ENCODE measurements at places on chromosomes 12 and 14.

DNA sequence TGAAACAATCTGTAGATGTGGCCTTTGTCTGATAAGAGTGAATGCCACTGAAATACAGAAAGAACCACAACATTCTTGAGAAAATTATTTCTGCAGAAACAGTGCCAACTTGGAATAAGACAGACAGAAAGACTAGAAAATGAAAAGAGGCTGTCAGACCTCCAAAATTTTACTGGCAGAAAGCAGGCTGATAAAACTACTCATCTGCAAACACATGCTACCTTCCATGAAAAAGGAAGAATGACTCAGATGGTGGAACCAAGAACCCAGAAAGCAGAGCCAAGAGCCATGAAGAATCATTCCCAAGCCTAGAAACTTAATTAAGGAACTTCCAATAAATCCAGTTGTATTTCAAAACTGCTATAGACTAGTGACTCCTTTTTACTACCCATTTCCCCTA, 31.9 kb upstream of the OSBPL8 start:
- no peak for DNase-seq

DNA sequence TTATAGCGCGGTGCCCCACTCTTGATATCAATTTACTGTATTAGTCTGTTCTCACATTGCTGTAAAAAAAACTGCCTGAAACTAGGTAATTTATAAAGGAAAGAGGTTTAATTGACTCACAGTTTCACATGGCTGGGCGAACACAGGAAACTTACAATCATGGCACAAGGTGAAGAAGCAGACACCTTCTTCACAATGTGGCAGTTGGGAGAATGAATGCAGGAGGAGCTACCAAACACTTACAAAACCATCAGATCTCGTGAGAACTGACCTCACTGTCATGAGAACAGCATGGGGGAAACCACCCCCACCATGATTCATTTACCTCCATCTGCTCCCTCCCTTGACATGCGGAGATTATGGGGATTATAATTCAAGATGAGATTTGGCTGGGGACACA, 42.3 kb downstream of the FBXO34 start:
- no peak for DNase-seq

DNA sequence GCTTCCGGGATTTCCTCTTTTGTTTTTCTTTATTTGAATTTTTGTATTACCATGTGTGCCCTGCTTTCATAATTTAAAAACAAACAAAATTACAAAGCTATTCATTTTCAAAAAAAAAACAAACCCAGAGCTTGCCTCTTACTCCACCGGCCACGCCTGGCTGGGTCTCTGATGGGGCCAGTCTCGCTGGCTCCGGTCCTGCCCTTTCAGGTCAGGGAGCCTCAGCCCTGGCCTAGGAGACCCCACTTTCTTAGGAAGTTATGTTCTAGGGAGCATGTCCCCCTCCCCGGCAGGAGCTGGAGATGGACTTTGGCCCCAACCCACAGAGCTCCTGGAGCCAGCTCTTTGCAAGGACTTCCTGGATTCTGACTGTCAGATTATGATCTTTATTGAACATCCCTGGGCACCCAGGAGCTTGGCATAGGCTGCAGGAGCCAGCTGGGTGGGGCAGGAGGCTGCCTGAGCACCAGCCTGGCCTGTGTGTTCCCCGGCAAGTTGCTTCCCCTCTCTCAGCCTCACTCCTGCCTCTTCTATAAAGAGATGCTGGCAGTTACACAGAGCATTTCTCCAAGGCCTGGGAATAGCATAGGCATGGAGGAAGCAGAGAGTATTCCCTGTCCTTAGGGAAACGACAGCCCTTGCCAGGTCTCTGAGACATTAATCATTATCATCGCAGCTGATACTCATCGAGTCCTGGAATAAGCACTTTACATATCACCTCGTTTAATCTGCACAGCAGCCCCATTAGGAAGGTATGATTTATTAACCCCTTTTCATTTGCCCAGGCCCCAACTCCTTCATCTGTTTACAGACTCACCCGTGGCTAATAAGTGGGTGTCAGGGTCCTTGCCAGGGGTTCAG, 3.5 kb downstream of the DEGS2 start:
- no peak for DNase-seq

DNA sequence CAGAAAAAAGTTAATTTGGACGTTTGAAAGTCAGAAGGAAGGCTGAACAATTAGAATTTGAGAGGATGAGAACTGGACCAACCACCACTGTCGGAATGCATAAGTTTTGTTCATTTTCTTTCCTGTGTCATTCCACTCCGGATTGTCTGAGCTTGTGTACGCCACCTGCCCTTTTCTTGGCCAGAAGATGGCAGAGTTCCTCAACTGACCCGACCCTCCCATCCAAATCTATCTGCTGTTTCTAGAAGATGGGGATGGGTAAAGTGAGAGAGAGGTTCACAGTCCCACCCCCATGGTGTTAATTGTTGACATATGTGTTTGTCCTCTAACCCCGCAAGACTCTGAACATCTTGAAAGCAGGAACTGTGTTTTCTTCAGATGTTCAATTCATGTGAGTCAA, 388.0 kb downstream of the VRK1 start:
- DNase-seq = no peak

- no peak for DNase-seq
Observed at GRCh38 chr12:92208613-92209121, 63.0 kb upstream of the BTG1 start.

DNA sequence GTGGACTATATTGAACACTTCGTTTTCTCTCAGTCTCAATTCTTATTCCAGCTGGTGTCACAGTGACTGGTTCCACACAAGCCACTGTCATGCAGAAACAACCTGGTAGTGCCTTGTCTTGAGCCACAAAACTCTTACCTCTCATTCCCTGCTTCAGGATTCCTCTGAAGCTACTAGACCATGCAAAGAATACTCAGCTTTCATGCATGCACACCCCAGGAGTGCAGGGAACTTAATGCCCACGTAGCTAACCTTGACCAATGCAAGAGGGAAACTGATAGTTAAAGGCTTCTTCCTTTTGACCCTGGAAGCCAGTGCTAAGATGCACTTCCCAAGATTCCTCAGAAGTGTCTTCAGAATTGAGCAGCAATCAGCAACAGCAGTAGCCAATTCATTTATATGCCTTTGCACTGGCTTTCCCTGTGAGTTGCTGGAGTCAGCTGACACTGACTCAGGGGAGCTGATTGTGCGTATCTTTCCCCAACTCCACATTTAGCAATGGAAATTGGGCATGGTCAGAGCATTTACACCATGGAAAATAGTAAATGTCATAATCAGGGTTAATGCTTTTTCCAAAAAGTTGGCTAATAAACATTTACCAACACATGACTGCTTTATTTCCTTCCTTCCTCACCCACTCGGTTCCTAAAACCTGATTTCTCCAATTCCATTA, 113.6 kb upstream of the SLC35F4 start:
- DNase-seq = no peak

DNA sequence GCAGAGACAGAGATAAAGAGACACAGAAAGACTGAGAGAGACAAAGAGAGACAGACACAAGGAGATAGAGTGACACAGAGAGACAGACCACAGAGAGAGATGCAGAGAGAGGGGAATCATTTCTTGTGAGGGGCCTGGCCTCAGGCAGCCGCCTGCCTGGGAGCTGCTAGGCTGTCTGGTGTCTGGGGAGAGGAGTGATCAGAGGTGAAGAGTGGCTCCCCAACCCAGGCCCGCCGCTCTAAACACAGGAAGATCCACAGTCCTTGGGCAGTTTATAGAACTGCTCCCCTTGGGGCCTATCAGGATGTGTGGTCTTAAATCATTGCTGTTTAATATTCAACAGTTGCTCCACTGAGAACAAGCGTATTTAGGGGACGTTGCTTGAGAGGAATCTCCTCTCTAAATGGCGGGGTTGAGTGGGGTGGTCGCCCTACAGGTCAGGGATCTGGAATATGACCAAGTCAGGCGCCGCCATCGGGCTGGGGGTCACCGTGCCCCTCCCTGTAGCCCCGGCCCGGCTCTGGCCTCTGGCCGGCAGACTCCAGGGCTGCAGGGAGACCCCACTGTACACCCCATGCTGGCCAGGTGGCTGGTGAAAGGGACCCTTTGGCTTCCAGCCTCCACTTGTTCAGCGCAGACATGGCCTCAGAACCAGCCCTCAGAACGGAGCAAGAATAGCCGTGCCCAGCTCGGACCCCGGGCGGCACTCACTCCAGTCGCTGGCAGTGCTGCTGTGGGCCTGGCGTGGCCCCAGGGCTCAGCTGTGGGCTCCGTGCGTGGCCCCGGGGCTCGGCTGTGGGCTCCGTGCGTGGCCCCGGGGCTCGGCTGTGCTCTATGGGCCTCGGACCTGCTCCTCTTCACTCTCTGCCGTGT, 89.4 kb downstream of the GALNT9 start:
- DNase-seq = no peak

DNA sequence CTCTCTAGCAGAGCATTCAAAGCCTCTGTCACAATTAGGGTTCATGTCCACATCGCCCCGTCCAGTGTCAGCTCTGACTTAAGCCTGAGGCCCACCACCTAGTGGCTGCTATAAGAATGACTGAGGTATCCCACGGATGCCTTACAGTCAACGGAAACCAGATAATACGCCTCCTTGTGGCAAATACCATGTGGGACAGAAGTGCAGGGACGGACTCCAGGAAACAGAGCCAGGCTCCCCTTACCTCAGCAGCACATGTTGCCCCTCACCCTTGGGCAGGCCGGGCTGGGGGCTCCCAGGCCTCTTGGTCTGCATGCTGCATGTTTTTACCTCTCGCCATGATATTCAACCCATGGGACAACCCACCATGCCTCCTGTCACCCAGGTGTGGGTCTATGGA, 86.3 kb downstream of the VWF start:
- DNase-seq = peak; percentile 61

GRCh38 chr12:56377310-56377988, 14.8 kb upstream of the APOF start:
- DNase-seq = no peak

- DNase-seq = no peak
Observed at GRCh38 chr12:3420693-3421092, 70.3 kb upstream of the PRMT8 start.

DNA sequence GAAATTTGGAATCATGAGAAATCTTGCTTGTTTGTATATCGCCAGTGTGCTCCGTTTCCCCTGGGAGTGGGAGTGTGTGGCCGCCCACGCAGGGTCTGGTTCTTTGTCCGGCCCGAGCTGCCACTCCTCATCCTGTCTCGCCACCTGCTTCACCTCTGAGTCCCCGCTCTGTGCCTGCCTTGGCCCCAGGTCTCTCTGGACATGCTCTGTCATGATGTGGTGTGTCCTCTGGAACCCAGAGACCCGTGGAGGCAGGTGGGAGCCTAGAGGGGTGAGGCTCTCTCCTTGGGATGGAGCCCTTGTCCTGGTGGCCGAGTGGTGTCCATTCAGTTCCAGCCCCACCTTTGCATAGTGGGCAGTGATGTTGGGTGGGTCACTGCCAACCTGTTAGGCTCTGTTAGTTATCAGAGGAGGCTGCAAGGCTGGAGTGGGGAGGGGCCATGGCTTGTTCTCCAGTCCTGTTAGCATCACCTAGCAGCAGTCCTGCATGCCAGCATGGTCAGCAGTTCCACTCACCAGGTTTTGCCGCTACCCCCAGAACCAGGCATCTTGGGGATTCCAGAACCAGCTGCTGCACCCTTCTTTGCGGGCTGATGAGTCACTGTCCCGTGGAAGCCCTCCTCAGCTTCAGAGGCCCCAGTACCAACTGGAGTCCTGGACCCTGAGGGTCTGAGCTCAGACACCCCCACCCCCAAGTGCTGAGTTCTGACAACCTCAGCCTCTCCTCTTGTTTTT, 76.5 kb downstream of the EP400 start:
- no peak for DNase-seq

GRCh38 chr12:9143929-9144729, 28.4 kb upstream of the A2M start:
- DNase-seq = no peak

- DNase-seq = peak; percentile 19
Observed at GRCh38 chr12:128069359-128069997, 197.5 kb upstream of the TMEM132C start.

DNA sequence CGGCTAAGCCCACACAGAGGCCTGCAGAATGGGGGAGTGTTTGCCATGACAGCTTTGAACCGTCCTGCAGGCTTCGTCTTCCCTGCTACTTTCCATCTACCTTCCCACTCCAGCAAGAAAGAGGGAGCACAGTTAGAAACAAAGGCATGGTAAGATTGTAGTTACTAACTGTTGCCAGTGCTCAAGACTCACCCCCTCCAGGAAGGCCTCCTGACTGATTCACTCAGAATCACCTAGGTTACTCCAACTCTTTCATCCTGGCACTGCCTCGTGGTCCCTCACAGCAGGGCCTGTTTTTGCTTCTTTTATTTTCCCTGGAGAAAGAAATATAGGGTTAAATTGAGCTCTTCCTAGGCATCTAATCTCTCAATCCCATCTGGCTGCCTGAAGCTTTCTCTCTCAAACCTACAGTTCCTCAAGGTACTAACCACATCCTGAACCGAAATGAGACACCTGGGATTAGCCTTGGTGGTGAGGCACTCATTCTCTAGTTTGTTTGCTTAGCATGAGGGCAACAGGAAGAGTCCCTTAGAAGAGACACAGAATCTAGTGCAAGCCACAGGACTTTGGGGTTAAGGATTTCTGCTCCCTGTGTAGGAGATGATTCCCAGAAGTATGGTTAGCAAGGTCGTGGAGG, 7.8 kb downstream of the GALNT6 start:
- DNase-seq = no peak

DNA sequence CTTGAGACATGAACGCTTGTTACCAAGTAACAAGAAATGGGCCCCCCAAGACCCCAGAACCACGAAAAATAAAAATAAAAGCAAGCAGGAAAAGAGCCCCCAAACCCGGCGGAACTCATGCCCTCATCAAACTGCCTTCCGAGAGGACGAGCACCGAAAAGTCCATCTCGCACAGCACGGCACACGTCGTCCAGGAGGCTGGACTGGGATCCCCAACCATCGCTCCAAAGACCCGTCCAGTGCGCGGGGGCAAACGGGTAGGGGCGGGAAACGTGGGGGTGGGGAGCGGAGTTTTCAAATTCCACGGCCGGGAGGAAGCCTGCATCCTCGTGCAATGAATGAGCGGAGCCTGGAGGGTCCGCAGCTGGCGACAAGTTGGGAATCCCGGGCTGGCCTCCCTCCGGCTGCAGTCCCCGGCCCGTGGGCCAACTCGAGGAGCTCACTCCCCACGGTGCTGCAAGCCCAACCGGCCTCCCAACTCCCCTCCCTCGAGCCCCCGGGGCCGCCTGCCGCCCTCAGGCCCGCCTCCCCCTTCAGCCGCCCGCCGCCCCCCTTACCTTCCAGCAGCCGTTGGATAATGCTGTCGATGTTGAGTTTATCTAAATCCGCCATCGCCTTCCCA, 484 bp downstream of the PPP1CC start:
- no peak for DNase-seq

- no peak for DNase-seq
Observed at GRCh38 chr14:99647411-99647810, 2.5 kb downstream of the HHIPL1 start.

- DNase-seq = no peak
Observed at GRCh38 chr12:7113389-7113871, 4.4 kb upstream of the C1RL start.

Data from progenitor cell of endocrine pancreas (in vitro differentiated cells).